ENCODE measurements at places on chromosomes 12 and 14.

GRCh38 chr14:102761206-102761605, 16.0 kb upstream of the TRAF3 start:
- DNase-seq: no peak

GRCh38 chr12:51625370-51625769, 34.3 kb downstream of the SCN8A start:
- DNase-seq: no peak

- DNase-seq: no peak
Measured at GRCh38 chr12:70660002-70660604, 22.9 kb upstream of the PTPRB start.

DNA sequence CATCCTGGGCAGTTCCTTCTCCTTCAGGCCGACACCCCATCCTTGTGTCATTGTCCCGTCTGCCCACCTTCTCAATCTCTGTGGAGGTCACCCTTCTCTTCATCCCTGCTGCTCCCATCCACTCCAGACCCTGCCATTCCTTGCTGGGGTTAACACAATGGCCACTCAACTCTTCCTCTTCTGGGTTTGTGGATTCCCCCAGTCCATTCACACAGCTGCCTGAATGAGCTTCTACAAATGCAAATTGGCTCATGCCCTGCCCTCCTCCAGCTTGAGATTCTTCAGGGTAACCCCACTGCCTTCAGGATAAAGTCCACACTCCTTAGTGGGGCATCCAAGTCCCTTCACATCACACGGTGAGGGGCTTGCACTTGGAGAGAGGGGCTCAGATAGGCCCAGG, 17.2 kb upstream of the PRMT8 start:
- DNase-seq: no peak

GRCh38 chr14:78282437-78282836, 112.3 kb downstream of the NRXN3 start:
- no peak for DNase-seq

GRCh38 chr12:116863275-116863767, 17.9 kb downstream of the HRK start:
- DNase-seq: no peak

GRCh38 chr12:97968641-97969197, 506.1 kb downstream of the RMST start:
- DNase-seq: no peak

DNA sequence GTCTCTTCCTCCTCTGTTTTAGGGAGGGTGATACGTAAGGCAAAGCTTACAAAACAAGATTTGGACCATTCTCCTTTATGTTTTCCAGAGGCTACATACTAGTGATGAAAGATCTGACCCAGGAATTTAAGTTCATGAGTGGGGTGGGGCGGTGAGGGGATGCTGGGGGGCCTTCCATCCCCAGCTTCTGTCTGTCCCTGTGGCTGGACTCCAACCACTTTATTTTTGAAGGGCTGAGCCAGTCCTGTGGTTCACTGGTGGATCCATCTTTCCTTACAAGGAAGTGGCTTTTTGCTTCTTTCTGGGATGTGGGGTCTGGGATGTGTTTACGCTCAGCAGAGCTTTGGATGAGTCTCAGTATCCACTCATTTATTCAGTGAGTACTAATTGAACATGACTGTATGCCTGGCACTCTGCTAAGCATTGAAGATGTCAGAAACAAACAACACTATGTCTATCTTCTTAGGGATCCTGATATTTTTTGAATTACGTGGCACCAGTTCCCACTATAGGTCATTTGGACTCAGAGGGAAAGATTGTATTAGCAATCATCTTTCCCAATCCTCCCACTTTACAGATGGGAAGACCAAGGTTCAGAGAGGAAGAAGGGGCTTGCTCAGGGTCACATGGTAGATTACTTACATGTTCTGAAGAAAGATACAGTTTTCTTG, 291.8 kb upstream of the TBX3 start:
- DNase-seq: no peak

DNA sequence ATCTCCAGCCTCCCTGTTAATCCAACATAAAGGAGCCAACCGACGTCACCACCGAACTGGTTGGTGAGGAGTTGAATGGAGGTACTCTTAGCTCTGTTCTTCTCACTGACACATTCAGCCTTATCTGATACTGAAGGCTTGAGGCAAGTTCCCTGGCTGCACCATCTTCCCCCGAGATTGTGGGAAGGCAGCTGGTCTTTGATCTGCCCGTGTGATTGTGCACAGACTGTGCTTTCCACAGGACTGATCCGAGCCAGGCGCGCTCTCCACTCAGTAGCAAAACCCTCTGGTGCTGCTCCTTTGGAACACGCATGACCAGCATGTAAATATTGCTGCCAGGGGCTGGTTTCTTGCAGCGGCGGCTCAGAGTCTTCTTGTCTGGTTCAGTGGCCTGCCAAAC, 30.1 kb upstream of the DLK1 start:
- no peak for DNase-seq

DNA sequence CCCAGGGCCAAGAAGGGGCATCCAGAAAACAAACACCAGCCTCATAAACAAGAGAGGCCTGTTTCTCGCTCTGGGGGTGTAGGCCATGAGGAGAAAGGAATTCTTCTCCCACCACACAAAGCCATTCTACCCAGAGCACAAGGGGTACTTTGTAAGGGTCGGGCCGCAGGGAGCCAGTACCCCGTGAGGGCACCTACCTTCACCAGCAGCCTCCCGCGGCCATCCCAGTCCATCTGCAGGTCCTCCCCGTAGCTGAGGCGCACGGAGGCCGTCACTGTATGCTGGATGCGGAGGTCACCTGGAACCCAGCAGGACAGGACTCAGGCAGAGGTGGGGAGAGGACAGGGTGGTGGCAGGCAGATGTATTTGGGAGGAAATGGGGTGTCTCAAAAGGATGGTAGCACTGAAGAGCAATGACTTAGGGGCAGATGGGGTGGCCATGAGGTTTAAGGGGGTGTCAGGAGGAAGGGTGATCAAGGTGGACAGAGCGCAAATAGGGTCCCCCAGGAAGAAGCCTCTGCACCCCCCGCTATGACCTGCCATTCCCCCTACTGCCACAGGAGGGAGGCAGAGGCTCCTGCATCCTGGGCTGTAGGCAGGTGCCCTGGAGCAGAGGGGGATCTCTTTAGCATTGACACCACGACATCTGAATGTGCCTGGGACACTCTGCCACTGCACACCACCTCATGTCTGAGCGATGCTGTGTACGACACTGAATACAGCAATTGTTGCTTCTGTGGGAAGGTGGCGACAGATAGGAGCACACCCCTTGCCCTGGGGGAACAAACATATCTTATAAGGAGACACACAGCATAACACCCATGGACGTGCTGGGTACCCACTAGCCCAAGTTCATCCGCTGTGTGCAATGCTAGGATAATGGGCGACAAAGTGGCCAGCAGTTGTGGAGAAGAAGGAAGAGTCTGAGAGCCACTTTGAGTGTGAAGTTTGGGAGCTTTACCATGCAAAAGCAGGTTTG, 61.4 kb downstream of the VWF start:
- DNase-seq: no peak

DNA sequence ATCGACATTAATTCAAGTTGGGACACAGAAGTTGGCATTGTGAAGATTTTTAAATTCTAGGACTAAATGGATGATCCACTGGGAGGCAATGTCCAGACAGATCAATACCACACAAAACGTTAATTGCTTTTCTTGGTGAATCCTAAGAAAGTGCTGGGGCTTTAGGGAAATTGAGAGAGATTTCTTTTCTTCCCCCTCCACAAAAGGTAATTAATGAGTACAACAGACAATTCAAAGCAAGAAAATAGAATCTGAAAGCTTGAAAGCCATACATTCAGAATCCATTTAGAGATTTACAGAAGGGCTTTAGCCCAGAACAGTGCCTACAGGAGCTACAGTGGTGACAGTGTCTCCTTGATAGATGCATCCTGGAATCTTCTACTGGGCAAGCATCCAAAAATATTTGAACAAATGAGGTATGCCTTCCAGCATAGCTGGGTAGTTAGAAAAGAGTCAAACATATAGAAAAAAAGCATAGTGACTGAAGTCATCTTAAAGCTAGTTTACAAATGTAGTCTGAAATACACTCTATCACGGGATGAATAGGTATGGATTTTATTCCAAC, 718.1 kb downstream of the DIO2 start:
- no peak for DNase-seq

- DNase-seq: no peak
Measured at GRCh38 chr12:56759263-56759908, 3.7 kb upstream of the HSD17B6 start.

DNA sequence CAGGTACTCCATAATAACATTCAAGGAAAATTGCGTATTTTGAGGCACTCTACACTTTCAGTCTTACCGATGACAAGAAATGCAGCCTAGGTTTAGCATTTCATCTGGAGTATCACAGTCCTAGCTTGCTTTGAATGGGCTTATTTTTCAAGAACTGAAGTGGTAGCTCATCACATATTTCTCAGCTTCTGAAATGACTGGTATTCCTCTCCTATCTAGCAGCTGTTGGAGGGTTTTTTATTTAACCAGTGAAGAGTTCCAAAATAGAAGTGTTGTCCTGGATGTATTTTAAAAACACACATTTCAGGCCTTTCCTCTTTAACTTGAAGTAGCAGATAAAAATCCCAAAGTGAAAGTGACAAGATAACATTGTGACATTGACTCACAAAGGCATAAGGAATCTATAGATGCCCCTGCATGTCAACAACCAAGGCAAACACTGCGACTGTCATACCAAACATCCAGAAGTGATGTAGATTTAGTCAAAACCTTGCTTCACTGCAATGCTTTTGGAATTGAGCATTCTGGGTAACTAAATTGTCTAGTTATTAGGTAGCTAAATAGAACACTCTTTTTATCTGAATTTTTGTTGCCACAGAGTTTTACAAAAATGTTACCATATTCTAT, 182.2 kb upstream of the FBXO33 start:
- no peak for DNase-seq

DNA sequence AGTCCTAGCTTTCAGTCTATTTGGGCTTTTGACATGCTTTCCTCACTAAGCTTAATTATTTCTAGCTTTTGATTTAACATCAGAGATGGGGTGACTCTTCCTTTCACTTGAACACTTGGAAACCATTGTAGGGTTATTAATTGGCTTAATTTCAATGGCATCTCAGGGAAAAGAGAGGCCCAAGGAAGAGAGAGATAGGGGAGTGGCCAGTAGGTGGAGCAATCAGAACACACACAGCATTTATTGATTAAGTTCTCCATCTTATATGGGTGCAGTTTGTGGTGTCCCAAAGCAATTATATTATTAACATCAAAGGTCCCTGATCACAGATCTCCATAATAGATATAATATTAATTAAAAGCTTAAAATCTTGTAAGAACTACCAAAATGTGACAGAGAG, 1466.1 kb upstream of the SEL1L start:
- DNase-seq: no peak
